SW480 (cell line): ENCODE measurements at places on chromosomes 12 and 14.

GRCh38 chr12:56629459-56630179, 507 bp downstream of the BAZ2A start:
- DNase-seq = peak; percentile 21

- no peak for DNase-seq
Observed at GRCh38 chr12:108833757-108834472, 23.5 kb downstream of the SSH1 start.

- no peak for DNase-seq
Observed at GRCh38 chr12:123900871-123901376, 71.7 kb downstream of the CCDC92 start.

DNA sequence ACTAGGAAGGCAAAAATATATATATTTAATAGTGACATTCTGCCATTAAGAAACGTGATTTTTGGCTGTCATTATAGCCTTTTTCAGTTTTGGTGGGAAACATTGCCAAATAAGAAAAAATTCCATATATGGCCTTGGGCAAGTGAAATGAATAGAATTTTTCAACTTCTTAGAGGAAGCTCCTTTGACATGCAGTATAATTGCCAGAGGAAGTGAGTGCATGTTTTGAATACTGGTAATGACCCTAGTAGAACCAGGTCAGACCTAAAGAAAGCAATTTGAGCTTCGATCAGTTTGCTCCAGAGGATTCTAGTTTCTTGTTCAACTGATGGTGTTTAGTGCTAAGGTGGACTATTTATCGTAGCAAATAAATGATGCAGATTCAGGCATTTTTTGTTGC, 26.2 kb upstream of the TRIM9 start:
- DNase-seq = no peak

GRCh38 chr14:52094546-52095271, 25.9 kb upstream of the NID2 start:
- DNase-seq = no peak

GRCh38 chr12:54419088-54419887, at the start of gene ITGA5:
Gene ITGA5 (minus strand): TSS chr12:54419266. CDS start chr12:54419198, 68 bp downstream.
- peak; percentile 62 for DNase-seq

DNA sequence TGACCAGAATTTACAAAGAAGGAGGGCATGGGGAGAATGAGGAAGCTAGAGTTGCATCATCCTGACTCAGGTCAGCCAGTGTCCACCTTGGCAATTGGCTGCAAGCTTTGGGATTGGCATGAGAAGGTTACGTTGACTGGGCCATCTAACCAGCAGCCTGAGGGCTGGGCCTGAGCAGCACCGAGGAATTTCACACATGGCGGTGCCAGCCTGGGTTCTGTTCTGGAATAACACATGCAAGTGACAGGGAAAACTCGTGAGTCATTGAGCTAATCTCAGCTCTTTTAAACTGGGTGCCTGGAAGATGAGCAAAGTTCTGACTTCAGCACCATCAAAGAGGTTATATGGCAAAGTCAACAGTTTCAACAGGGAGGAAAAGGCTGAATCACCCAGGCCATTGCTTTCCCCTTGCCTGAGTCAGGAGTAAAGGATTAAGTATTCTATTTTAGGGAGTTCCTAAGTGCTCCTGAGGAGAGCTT, 543.2 kb upstream of the TBX3 start:
- DNase-seq = peak; percentile 26

- no peak for DNase-seq
Observed at GRCh38 chr12:113087193-113087592, 30.7 kb downstream of the DTX1 start.

GRCh38 chr12:104219361-104219892, 3.8 kb downstream of the TXNRD1 start:
- peak; percentile 77 for DNase-seq

DNA sequence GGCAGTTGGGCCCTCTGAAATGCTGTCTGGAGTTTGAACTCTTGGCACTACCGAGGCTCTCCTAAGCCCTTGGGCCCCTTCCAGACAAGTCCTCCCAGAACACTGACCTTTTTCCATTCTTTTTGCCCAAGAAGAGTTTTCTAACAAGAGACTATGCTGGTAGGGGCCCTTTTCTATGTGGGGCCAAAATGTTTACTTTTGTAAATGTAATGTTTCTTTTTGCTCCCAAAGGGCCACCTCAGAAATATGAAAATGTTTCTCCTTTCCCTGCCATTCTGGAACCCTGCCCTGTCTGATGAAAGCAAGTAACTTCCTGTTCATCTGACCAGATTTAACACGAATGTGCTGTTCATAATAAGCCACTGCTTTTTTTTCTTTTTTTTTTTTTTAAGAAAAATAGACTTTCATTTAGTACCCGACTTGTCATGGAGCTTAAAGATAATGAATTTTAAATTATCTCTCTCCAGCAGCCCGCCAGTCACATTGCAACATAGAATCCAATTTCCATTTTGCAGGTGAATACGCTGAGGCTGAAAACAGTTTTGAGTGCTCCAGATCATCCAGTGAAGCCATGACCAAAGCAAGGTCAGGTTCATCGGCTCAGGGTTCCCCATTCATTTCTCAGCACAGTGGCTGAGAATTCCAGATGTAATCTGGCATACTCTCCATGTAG, 169.9 kb downstream of the DPF3 start:
- DNase-seq = no peak

DNA sequence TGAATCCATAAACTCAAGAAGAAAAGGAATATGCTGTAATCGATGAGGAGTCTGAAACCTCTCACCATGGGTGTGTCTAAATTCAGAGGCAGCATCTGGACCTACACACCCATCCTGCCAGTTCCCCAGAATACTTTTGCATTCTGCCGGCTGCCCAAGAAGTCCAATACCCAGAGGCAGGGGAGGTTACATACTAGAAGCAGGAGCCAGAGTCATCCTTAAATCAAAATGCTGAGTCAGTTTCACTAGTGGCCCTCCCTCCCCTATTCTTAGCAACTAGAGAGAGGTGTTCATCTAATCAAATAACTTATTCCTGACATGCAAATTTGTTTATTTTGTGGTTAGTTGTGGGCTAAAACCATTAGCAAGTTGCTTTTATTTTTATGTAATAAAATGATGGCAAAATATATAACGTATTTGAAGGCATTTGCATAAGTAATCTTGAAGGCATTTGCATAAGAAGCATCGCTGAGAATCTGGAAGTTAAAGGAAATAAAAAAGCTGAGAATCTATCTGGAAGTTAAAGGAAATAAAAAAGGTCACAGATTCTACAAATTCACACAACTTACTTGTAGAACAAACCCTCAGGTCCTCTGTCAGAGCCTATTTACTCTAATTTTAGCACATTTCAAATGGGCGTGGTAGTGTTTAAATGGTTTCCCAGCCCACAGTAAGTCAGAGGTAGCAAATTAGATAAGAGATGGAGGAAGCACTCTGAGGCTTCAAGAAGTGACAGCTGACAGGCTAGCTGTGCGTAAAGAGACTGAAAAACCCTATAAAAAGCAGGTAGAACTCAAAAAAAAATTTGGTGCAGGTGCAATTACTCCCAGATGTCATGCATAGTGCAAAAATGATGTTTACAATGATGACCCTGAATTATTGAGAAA, 7.8 kb downstream of the BHLHE41 start:
- DNase-seq = no peak

- peak; percentile 65 for DNase-seq
Observed at GRCh38 chr14:51095854-51096823, 1.2 kb upstream of the TRIM9 start.

DNA sequence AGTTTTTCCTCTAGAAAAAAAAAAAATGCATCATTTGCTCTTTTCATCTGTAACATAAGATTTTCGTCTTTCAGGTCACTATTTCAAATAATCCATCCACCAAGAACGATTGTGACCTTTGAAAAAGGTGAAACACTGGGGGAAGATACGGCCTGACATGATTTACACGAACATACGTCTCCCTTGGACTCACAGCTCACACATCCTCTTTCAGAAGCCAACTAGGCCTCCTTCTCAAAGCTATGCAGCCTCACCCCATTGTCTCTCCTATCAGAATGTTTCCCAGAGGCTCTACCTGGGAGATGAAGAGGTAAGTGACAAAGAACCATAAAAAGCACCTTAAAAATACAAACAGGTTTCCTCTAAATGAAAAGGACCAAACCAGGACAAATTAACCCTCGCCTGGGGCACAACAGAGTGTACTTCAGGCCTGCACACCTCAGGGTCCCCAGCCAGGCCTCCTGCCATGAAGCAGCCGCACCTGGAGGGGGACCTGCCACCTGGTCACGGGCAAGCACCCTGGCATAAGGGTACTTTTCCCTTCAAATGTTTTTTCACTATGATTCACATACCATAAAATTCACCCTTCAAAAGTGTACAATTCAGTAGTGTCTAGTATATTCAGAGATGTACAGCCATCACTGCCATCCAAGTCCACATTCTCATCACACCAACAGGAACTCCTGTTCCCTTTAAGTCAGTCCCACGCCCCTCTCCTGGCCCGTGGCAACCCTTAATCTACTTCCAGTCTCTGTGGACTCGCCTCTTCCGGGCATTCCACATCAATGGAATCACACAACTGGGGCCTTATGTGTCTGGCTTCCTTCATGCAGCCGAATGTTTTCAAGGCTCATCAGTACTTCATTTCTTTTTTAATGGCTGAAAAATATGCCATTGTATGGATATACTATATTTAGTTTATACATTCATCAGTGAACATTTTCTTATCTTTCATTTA, 5.4 kb downstream of the SLC15A4 start:
- peak; percentile 67 for DNase-seq

DNA sequence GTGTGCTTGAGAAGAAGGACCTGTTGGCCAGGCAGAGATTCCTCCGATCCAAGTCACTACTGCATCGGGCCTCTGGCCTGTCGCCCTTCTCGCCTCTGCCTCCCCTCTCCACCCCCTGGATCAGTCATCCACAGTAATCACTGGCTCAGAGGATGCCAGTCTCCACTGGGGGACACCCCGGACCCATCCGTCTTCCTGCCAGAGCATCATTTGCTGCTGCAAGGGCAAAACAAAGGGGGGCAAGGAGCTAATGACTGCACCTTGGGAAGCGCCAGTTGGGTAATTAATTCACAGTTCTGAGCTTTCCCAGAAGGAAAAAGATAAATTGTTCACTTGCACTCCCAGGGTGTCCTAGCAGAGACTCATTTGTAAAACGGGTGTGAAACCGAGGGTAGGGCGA, 215.4 kb downstream of the GLT1D1 start:
- DNase-seq = no peak

GRCh38 chr12:29245246-29245645, 96.2 kb downstream of the FAR2 start:
- DNase-seq = no peak

- DNase-seq = no peak
Observed at GRCh38 chr14:89308232-89308959, 108.6 kb downstream of the FOXN3 start.

DNA sequence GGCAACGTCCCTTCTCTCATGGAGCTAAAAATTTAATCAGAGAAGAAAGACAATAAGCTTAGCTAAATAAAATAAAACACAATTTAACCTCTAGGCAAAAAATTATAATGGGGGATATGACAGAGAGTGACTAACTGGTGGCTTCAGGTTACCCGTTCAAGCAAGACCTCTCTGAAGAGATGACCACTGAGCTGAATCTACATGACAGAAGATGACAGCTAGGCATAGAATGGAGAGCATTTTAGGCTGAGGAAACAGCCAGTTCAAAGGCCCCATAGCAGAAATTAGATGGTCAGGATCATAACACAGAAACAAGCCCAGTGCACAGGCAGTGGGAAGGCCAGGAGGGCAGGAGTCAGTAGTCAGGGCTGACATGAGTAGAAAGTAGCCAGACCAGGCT, 1094.3 kb downstream of the VRK1 start:
- no peak for DNase-seq

DNA sequence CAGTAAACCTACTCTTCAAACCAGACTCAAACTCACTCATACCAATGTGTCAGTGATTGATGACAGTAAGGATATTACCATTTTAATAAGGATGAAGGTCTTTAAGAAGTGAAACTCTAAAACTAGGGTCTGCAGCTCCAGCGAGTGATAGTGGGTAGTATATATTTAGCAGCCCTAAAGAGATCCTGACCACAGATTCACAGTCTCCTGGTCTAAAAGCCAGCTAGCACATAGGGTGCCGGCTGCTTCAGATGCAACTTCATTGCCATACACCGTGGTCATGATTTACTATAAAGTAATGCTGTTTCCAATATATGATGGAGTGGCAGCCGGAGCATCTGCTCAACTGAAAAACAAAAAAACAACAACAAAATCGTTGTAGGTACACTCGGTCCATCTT, 99.6 kb upstream of the MDM1 start:
- no peak for DNase-seq

DNA sequence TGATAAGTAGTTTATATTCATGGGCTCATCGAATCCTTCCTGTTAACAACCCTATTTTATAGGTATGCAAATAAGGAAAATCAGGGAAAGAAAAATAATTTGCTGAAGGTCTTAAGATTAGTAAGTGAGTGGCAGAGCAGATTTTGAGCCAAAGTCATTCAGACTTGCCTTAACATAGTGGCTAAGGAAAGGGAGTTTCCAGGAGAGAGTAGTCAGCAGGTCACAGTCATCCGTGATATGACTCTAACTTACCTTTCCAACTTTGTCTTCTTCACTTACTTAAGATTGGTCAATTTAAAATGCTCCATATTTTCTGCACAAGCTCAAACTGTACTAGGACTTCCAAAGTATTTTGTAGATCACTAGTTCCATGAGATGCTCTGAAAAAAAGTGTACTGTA, 46.6 kb downstream of the AKAP6 start:
- no peak for DNase-seq

GRCh38 chr12:32542428-32543229, 136.5 kb upstream of the DNM1L start:
- no peak for DNase-seq

GRCh38 chr14:60095231-60095630, 3.5 kb downstream of the PCNX4 start:
- no peak for DNase-seq

GRCh38 chr14:102761206-102761605, 16.0 kb upstream of the TRAF3 start:
- DNase-seq = no peak

DNA sequence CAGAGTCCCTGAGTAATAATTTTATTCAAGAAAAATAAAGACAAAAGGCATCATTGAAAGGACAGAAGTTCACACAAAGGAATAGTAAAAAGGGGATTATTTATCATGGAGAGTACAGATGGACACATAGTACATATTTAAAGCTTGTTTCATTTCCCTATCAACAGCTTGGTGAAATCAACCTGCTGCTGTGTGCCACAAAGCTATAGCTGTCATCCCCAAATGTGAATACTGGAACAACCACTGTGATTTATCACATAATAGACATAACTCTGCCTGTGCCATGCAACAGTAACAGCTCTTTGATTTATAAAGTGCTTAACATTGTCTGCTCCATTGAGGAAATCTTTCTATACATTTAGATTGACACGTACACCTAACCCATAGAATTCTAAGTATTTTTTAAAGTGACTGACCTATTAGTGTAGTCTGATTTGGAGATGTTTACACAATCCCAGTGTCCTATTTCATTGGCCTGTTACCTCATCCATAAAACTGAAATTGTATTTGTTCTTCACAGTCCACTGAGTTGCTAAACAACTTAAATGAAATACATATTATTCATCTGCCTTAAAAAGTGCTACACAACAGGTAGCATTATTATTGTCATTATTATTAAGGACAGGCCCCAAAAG, 3.3 kb downstream of the NEMF start:
- DNase-seq = no peak

GRCh38 chr14:105767315-105767714, 240.9 kb downstream of the TMEM121 start:
- no peak for DNase-seq
